ENCODE measurements at places on chromosomes 5 and 9.
A peak's percentile ranks its signal among the peaks of the same experiment; 100 is the strongest.

- peak; percentile 27 for DNase-seq
Measured at GRCh38 chr5:127492854-127493738, 24.3 kb upstream of the PRRC1 start.

- no peak for DNase-seq
Measured at GRCh38 chr5:36778336-36778735, 98.2 kb upstream of the NIPBL start.

- no peak for DNase-seq
Measured at GRCh38 chr5:169289520-169289919, 11.4 kb downstream of the SLIT3 start.

- DNase-seq, result no peak
Measured at GRCh38 chr5:59366784-59367183, 526.7 kb downstream of the PDE4D start.

GRCh38 chr5:4159681-4160080 is 564.0 kb downstream of the IRX1 start:
- no peak for DNase-seq

- DNase-seq, result no peak
Measured at GRCh38 chr5:31993165-31993961, 180.8 kb downstream of the GOLPH3 start.

GRCh38 chr9:36023260-36024048 is 13.3 kb upstream of the RECK start:
- peak; percentile 69 for DNase-seq

- no peak for DNase-seq
Measured at GRCh38 chr5:59955241-59955640, 61.7 kb upstream of the PDE4D start.

DNA sequence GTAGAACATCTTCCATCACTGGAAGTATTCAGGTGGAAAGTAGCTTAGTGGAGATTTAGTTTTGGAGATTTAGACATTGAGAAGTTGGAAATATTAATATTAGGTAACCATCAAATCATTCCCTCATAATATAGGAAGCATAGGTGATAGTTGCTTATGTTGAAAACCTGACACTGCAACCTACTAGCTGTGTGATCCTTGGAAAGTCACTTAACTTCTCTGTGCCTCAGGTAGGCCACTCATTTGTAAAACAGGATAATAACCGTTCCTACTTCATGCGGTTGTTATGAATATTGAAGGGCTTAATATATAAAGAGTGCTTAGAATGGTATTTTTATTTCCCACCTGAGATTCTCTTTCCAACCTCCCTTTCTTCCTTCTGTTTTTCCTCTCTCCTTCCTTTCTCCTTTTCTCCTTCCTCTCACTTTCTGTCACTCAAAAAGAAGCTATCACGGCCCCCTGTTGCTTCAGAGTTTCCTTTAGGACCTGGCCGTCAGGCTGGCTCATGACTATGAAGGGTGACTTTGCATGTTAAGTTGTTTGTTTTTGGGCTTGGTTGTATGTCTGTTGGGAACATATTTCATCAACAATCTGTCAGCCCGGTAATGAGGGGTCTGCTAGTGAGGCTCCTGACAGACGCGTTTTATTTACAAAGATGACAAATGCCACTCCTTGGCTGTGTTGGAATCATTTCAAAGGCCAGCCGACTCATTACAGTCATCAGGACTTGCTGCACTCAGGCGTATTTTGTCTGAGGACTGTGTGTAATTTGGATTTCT is 31.0 kb downstream of the DOCK2 start:
- no peak for DNase-seq

DNA sequence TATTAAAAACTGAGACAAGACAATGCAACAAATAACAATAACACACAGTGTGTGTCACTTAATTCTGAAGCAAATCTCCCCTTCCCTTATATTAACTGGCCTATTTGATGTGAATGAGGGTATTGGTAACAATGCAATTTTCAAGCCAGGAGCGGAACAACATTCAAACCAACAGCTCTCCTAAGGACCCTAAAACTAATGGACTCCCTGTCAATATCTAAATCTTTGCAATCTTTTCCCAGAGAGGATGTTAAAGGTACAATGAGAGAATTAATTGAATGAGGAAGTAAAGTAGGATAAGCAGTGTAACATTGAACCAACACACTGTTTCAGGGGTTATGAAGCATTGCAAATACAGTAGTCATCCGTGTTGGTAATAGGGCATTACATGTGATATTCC is 311.7 kb downstream of the HTR1A start:
- DNase-seq, result no peak

- no peak for DNase-seq
Measured at GRCh38 chr9:89714321-89714720, 109.5 kb downstream of the GADD45G start.

DNA sequence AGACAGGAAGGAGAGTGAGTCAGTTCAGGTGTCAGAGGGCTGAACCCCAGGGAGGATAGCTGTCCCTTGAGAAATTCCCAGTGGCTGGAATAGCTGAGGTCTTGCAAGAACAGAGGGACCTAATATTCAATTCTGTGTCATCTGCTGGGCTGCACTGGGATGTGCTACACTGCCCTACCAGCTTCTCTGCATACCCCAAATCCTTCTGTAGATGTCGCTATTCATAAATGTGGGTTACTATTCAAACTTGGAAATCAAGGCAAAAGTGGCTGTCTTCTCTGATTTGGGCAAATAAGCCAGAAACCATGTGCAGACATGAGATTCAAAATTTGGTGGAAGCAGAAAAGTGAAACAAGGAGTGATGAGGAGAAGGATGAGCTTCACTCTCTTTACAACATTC is 16.3 kb downstream of the TNFSF8 start:
- no peak for DNase-seq

GRCh38 chr5:158013939-158014338 is 155.0 kb upstream of the CLINT1 start:
- peak; percentile 22 for DNase-seq

DNA sequence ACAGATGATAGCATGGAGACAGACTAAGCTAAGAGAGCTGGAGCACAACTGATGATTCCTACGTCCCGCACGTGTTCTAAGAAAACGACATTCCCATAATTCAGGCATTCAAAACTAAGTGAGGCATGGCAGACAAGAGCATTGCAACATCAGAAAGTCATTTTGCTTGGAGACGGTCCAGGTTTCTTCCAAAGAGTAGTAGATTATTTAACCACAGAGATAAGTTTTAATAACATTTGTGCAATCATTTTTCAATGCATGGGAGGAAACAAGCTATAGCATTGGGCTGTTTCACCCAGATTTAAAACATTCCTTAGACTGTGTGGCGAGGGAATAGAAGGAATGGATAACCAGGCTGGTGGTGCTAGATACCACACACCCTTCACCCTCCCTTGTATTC is 117.2 kb downstream of the APBA1 start:
- DNase-seq, result no peak

DNA sequence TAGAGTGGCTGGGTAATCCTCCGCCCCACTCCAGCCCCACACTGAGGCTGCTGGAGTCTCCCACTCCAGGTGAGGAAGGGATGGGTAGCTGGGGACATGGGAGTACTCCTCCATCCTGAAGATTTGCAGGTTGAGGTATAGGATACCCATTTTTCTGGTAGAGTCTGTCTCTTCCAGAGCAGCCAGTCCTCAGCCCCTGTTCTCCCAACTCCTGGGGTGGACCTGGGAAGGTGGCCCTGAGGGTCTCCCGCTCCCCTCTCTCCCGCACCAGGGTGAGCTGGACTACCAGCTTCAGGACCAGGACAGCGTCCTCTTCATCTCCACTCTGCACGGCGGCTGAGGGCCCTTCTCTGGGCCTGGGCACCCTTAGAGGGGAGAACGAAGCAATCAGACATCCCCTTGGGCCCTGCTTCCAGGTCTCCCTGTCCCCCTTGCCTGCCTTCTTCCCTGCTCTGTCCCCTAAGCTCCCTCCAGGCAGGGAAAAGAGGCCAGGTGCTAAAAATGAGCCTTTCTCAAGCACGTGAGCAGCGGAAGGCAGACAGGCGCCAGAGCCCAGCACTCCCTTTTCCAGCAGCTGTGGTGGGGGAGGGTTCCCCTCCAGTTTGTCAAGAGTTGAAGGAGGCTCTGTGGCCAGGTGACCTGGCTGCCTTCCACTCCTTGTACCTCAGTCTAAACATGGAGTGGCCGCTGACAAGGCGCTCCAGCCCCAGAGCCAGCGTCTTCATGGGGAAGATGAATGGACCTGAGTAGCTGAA is 18.4 kb downstream of the URM1 start:
- no peak for DNase-seq

- no peak for DNase-seq
Measured at GRCh38 chr5:93845376-93845775, 104.0 kb upstream of the POU5F2 start.

GRCh38 chr9:5922192-5922591 is 31.5 kb downstream of the MLANA start:
- no peak for DNase-seq

DNA sequence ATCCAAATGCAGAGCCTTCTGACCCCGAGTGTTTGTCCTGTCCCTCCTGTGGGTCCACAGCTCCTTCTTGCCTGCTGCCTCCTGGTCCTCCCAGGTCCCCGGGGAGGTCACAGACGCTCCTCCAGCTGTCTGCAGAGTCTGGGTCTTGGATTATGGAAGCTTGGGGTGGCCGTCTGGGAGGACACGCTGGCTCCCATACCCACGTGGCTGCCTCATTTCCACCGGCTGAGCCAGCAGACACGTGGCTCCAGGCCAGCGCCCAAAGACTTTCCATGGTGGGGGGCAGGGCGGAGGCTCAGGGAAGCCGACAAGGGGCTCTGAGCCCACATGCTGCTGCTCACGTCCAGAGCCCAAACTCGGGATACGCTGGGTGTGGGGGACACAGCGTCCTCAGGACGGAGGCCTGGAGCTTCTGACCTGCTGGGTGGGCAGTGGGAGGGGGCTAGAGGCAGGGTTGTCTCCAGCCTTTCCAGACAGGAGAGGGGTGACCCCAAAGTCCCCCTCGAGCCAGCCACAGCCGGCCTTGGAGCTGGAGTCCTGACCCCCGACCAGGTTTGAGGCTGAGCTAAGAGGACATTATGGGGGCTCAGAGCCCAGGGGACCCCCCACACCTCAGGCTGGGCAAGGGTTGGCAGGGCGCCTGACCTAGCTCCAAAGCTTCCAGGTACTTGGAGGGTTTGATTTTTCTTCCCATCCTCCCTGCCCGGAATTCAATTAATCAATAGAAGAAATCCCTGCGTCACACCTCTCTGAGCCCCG is 24.2 kb upstream of the RNU6ATAC start:
- DNase-seq, result no peak

DNA sequence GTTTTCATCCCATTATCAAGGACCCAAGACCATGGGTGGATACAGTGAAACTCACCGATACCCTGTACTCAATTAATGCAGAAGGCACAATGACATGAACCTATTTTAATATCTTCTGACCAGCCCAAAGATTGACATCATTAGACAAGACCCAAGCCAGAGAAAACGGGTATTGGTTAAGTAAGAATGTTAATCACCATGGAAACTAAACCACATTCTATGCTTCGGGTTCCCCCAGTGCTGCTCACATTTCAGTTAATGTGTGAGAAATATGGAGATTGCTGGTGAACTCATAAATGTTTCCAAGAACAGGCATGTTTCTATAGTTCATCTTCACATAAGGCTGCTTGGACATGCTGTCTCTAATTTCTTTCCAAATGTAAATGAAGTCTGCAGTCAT is 77.0 kb downstream of the IRX2 start:
- no peak for DNase-seq

- peak; percentile 68 for DNase-seq
Measured at GRCh38 chr5:138789771-138790242, 36.6 kb downstream of the CTNNA1 start.
